ENCODE measurements at places on chromosomes 4 and X.

DNA sequence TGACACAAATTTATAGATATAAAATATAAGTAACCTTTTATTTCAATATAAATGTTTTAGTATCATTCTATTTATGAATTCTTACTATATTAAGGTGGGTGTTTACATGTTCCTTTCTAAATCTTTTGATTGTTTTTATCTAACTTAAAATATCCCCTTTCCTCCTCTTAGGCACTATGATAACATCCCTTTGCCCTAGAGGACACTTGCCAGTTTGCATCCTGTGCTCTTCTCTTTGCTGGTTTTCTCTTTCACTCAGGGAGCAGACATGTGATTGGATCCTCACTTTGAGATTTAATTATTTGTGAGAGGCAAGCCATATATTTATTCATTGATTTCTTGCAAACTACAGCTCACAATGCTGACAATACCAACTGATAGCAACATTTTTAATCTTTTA is 16.2 kb downstream of the LRIT3 start:
- no peak for DNase-seq

DNA sequence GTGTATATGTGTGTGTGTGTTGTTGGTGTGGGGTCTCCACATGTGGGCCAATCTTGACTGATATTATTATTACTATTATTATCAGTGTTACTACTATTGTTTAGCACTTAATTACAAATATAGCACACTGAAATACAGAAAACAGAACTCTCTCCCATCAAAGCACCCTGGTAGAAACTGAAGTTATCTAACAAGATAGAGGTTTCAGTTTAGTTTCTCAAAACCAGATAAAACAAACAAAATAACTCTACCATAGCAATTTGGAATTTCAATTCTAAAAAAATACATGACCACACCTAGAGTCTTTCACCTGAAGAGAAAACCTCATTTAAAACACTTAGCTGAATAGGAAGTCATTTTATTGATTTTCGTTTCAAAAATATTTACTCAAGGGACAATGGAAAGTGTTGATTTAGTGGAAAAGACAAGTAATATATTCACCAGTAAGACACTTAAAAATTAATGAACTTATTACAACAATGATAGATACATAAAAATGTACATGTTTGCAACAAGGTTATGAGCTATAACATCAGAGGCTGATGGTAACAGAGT is 252.3 kb downstream of the PDHA2 start:
- DNase-seq: no peak

GRCh38 chr4:100876546-100876945 is 358.7 kb upstream of the EMCN start:
- no peak for DNase-seq

DNA sequence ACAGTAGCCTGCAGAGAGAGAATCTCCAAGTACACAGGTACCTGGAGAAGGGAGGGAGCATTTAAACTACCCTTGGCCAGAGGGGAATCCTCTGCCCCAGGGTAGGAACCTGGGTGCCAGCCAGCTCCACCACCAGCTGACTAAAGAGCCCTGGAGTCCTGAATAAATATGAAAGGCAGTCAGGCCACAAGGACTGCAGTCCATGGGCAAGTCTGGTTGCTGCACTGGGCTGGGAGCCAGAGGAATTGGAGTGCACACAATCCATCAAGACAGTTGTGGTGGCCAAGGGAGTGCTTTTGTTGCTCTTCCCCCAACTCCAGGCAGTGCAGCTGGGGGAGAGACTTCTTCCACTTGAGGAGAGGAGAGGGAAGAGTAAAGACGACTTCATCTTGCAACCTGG is 172.5 kb downstream of the HNRNPD start:
- no peak for DNase-seq

DNA sequence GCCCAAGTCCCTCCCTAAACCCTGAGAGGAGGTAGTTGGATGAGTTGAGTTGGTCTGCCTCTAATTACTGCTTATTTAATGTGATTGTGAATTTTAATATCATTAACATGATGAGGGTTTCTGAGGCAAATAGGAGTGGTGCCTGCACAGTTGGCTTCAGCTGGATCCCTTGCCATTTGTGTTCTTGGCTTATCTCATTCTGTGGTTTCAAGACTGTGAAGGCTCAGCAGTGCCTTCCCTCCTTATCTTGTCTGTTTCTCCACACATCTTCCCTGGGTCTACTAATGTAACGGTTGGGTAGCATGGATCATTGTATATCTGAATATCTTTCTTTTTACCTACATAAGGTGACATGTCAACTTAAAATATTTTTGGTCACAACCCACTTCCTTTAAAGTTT is 1.6 kb upstream of the SLC10A4 start:
- no peak for DNase-seq

Measured in germinal center (tissue), 1 donor.